ENCODE measurements at places on chromosomes 13 and 19. TPM values are rescaled to one million over a fixed set of nuclear protein-coding genes. Genes with fewer than 3 reads are reported as not detected.

Gene JSRP1
- not detected for total RNA-seq

Gene KCNJ14
- total RNA-seq, result 0.29 TPM

Gene PLVAP
- total RNA-seq, result 124 TPM

- H3K36me3 ChIP-seq, result no peaks in the 10 kb centered on the region
- no peak overlapping the region for H3K4me3 ChIP-seq
- peak overlapping the region; percentile 97 for H3K27ac ChIP-seq
- no peaks in the 10 kb centered on the region for H3K27me3 ChIP-seq
- DNase-seq, result peak; percentile 90
Measured at GRCh38 chr19:1243768-1244692, 2.5 kb downstream of the ATP5F1D start.

GRCh38 chr19:47813304-47813994, 8.3 kb upstream of the CRX start:
- H3K27me3 ChIP-seq, result no peaks in the 10 kb centered on the region
- H3K27ac ChIP-seq, result no peak overlapping the region
- peak; percentile 45 for DNase-seq

Data from uterus (tissue), 4 donors.